Activated CD4-positive, alpha-beta T cell treated with anti-CD3 and anti-CD28 coated beads for 1 hour (primary cell): ENCODE measurements at places on chromosomes 12 and 14.

DNA sequence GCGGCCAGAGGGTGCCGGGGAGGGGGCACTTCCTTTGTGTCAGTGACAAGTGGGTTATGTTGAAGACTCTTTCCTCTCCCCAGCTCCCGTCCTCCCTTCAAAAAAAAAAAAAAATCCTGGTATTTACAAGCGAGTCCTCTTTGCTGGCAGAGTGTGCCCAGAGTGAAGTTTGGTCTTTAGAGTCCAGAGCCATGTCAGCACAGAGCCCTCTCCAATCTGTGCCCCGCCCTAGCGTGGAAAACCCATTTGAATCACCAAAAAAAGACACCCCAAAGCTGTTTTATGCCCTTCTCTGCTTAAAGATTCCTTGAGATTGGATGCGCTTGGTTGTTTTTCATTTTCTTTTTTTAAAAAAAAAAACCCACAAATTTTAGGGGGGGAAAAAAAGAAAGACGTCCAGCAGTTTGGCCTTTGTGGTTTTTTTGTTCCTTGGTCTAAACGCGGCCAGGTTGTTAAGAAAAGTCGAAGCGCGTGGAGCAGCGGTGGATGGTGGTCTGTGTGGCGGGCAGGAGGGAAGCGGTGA, 3.3 kb downstream of the NKX2-1 start:
- DNase-seq, result no peak

DNA sequence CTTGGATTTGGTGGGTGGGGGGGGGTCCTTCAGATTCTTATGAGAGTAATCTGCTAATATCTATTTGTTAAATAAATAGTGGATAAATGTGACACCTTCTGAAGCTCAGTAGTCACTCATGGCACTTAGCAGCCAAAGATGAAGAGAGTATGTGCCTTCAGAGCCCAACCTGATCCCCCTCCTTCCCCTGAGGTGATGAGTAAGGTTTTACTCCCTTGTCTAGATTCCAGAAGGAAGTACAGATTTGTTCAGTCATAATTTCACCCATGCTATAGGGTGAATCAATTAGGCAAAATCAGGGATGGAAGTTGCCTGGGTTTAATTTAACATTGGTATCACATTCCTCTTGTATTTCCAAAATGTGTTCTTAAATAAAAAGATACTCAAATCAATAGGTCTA, 340.3 kb upstream of the ATP2B1 start:
- DNase-seq, result no peak

DNA sequence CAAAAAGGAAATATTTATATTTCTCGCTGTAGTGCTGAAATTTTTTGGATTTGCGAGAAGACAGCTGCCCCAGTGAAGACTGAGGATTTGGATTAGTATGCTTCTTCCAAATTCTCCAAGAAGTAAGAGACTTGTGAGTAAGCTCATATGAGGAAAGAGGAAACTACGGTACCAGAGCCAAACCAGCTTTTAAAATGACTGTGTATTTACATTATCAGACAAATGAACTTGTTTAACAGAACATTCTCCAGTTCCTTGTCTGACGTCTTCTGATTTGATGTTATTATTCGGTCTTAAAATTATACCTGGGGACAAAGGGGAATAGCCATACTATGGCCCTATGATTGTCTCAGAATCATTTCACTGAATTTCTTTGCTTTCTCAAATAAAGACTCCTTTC, 8.0 kb downstream of the CLEC12B start:
- no peak for DNase-seq

- no peak for DNase-seq
Measured at GRCh38 chr12:127063339-127064072, 1203.5 kb upstream of the TMEM132C start.

DNA sequence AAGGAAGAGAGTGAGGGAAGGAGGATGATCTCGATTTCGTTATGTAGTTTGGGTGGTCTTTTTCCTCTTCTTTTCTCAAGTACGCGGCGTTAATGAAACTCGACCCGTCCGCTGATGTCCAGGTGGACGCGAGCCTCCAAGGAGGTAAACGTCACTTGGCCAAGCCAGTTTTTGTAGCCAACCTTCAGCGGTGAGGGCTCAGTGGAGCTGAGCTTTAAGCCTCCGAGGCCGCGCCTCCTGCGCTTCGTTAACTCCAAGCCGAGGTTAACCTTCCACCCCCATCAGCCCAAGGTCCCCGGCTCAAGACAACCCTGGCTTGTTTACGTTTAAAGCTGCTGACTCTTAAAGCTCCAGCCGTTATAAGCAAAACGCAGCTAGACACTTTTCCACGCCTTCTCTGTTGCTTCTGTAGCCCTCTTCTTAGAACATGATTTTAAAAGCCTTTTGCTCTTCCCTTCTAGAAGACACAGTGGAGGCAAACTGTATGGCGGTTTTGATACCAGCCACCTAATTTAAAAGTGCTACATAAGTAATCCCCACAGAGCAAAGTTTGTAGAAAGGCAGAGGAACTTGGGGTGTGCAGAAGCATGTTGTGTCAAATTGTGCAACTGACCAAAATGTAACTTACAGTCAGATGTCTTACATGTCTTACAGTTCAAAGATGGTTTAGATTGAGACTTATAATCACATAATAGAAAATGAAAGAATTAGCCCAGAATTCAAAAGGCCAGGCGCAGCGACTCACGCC, 923 bp upstream of the ITPR2 start:
- DNase-seq, result no peak

GRCh38 chr14:75770635-75771034, 109.6 kb downstream of the TTLL5 start:
- no peak for DNase-seq

DNA sequence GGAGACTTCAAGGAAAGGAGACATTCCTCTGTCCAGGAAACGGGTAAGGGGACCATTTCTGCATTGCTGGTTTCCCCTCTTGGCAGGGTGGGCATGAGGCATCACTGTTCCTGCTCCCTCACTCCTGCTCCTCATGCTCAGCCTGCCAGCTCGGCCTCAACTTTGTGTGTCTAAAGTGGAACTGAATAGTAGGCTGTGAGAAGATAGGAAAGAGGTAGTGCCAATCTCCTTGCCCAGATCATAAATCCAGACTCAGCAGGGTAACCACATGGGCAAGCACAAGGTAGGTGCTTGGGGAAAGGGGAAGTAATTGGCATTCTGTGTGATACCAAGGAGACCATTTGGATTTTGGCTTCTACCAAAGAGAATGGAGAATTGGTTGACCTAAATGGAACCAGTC, 2.6 kb downstream of the LTB4R start:
- DNase-seq, result no peak
